GM13977 (cell line): ENCODE measurements at places on chromosomes 5 and 9.

- no peak for DNase-seq
Measured at GRCh38 chr5:50712479-50712878, 46.0 kb downstream of the PARP8 start.

DNA sequence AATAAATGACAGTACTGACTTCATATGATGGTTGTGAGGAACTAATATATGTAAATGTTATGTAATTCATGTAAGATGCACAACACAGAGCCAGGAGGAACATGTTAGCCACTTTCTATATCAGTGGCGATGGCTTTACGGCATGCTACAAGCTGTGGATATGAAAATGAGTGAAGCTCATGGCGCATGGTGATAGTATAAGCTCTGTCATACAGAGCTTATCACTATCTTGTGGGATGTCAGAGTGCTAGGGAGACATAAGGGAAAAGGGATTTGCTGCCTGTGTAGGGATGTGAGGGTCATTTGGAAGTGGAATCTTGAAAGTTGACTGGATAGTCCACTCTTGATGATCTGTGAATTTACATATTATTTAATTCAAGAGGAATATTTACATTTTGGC is 13.6 kb downstream of the CPEB4 start:
- DNase-seq: no peak

DNA sequence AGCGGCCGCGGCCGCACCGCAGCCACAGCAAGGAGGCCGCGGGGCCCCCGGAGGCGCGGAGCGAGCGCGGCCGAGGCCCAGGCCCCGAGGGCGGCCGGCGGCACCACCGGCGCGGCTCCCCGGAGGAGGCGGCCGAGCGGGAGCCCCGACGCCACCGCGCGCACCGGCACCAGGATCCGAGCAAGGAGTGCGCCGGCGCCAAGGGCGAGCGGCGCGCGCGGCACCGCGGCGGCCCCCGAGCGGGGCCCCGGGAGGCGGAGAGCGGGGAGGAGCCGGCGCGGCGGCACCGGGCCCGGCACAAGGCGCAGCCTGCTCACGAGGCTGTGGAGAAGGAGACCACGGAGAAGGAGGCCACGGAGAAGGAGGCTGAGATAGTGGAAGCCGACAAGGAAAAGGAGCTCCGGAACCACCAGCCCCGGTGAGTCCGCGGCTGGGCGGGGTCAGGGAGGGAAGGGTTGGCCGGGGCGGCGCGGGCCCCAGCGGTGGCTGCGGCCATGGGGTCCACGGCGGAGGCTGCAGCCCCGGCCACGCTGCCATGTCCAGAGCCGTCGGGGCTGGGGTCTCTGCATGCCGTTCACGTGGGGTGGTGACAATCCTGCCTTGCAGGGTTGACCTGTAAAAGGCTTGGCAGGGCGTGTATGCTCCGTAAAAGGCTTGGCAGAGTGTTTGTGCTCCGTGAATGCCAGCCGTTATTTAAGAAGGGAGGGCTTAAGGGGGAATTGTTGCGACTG is 146.0 kb downstream of the CACNA1B start:
- DNase-seq: no peak

GRCh38 chr5:109326919-109327318 is 82.9 kb downstream of the PJA2 start:
- DNase-seq: no peak

DNA sequence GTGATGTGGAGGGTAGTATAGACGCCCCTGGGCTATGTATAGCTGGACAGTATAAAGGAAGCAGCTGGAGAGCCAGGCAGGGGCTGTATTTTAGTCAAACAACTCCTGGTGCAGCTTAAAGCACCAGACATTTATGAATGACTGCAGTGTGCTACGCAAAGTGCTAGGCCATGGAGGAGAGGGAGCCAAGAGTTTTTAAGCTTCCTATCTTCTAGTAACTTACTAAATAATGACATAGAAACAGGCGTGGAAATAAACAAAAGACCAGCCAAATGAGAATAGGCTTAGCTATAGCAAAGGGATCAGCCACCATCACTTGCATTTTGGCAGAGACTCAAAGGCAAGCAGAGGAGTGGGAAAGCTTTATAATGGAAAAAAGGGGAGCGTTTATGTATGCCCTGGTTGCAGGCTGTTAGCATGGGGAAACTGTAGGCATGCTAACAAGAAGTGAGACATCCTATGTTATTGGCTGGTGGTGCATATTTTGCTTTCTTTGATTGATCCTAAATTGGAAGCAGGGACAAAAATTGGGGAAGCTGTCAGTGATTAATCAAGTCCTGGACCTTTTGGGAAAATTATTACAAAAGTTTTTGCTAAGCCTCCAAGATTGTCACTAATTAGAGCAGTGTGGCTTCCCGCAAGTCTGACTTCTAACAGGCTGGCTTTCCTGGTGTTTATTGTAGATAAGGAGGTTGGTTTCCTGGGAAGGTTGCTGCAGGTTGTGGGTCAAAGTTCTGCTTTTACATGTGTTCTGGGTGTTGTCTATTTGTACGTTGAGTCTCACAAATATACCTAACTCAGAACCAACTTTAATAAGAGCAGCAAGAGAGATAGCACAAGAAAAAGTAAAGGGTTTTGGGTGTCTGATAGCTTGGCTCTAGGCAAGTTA is 46.6 kb downstream of the RAB3C start:
- no peak for DNase-seq
